ENCODE measurements at places on chromosomes 6 and 20. TPM values are rescaled to one million over a fixed set of nuclear protein-coding genes. Genes with fewer than 3 reads are reported as not detected.

- no peak for DNase-seq
Measured at GRCh38 chr6:77415706-77416105, 47.6 kb downstream of the HTR1B start.

Gene PI16
- total RNA-seq: 0.30 TPM

Gene SIM1
- total RNA-seq: not detected

DNA sequence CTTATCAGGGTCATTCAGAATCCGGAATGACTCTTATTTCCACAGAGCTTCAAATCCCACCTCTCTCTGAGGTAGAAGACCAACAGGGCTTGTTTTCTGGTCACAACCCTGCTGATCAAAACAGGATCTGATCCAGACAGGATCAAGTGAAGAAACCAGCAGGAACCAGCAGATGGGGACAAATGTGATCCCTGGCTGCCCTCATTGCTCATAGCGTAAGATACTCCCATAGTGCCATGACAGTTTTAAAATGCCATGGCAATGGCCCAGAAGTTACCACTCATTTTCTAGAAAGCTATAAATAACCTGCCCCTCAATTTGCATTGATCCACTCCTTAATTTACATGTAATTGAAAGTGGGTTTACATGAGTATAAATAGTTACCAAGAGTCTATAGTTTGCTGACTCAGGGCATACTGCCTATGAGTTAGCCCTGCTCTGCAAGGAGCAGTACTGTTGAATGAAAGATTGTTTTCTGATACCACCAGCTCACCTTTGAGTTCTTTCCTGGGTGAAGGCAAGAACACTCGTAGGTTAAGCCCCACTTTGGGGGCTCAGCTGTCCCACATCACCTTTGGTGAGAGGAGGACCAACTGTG is 6.2 kb upstream of the ZNF334 start:
- DNase-seq: no peak

Gene APOBEC2
- not detected for total RNA-seq

DNA sequence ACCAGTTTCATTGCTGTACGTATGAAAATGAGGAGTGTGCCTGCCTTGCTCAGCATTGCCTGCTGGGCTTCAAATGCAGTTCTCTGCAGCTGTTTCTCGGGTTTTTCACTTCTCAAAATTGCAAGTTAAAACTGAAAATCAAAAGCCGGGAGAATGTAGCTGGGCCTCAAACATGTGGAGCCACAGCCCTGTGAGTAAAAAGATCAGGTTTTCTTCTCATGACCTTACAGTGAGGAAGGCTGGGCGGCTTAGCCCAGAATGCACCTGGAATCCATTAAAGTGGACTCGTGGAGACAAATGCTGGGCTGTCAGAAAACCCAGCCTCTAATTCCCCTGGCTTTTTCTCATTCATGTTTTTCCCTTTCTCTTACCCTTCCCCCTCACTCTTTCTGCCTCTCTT is 34.4 kb downstream of the DSE start:
- peak; percentile 89 for DNase-seq

DNA sequence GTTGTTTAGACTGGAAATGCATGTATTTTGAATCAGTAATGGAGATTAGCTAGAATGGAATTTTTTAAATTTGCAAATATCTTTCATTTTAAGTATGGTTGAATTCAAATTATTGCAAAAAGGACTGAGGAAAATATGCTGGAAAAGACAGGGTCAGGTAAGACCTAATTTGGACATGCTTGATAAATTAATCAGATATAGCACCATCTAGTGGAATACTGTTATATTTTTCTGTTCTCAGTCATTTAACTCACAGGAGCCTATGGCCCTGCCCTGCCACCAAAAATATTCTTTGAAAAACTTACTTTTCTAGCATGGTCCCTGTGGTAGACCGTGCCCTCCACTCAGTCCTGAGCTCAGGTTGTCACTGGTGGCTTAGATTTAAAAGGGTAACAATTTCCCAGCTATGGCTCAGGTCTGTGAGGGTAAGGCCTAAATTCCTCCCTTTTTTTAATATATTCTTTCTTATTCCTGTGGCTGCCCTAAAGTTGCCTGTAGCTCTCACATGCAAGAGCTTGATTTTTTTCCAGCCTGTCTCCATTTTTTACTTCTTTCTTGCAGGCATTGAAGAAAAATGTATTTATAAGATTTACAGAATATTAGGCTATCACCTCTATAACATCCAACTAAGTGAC is 25.3 kb upstream of the KIAA1586 start:
- DNase-seq: peak; percentile 67

Gene TRIM10
- not detected for total RNA-seq

- no peak for DNase-seq
Measured at GRCh38 chr6:153208706-153209105, 77.6 kb upstream of the RGS17 start.

- peak; percentile 69 for DNase-seq
Measured at GRCh38 chr20:50169329-50169823, 15.9 kb upstream of the PEDS1 start.

- DNase-seq: no peak
Measured at GRCh38 chr6:3011592-3011991, 11.9 kb downstream of the NQO2 start.

DNA sequence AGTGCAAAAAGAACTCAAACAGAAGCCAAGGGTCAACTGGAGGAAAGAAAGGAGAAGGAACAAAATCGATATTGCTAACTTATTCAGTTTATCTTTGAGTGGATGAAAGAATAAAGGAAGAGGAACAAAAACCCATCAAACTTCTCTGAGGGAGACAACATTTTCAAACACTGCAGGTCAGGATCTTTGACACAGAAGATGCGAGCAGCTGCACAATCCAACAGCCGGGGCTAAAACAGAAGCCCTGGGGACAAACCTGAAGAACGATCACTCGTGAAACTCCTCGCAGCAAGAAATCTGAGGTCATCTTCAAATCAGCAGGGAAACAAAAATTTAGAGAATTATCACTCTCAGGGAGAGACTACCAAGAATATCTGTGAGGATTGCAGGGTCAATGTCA is 14.2 kb downstream of the SLC23A2 start:
- DNase-seq: peak; percentile 68

Gene SLC52A3
- not detected for total RNA-seq

DNA sequence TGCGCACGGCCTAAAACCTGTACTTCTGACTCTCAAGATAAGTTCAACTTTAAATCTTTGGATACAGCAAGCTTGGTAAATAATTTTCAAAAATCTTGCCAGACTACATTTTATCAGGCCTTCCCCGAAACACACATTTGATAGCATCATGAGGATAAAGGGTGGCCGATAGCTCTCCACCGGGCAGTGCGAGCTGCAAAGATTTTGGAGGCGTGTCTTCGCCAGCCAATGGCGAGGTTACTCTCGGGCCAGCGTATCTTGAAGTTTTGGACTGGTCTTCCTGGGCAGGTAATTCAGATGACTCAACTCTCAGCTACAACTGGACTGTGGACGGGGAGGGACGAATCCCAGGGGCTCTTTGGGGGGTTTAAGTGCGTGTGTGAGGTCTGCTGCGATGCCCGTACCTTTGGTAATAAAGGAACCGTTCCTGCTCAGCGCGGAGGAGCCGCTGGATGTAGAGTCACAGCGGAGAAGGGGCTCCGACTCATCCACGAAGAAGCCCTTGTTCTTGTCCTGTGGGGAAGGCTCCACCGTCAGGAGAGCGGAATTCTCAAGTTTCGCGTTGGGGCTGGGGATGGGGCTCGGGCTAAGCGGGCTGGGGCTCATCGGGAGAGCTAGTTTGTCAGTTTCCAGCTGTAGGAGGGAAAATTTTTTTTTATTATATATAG is 75.3 kb downstream of the TNFRSF21 start:
- no peak for DNase-seq

Gene EBF4
- 2.6 TPM for total RNA-seq

- DNase-seq: peak; percentile 74
Measured at GRCh38 chr6:27503436-27504030, 30.6 kb upstream of the ZNF184 start.

Gene PTGIS
- not detected for total RNA-seq

- DNase-seq: no peak
Measured at GRCh38 chr6:137852346-137852745, 14.7 kb upstream of the TNFAIP3 start.

Gene ANKEF1
- 4.7 TPM for total RNA-seq

Gene ADGRF4
- not detected for total RNA-seq

Gene TMEM14B
- total RNA-seq: 111 TPM

- DNase-seq: no peak
Measured at GRCh38 chr20:5687884-5688283, 62.3 kb upstream of the SHLD1 start.

DNA sequence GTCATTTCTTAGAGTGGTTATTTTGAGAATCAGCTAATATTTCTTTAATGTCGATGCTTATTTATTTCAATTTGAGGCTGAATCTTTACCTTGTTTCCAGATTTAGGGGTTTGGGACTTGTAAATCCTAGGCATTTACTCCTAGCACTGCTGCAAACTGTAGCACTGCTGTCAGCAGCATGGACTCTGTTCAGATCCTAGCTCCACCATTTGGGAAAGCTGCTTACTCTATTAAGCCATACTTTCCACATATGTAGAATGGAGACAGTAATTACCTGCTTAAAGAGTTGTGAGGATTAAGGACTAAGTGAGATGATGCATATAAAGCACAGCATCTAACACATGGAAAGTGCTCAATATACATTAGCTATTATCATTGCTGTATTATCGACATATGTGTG is 28.7 kb downstream of the TMEM242 start:
- no peak for DNase-seq

DNA sequence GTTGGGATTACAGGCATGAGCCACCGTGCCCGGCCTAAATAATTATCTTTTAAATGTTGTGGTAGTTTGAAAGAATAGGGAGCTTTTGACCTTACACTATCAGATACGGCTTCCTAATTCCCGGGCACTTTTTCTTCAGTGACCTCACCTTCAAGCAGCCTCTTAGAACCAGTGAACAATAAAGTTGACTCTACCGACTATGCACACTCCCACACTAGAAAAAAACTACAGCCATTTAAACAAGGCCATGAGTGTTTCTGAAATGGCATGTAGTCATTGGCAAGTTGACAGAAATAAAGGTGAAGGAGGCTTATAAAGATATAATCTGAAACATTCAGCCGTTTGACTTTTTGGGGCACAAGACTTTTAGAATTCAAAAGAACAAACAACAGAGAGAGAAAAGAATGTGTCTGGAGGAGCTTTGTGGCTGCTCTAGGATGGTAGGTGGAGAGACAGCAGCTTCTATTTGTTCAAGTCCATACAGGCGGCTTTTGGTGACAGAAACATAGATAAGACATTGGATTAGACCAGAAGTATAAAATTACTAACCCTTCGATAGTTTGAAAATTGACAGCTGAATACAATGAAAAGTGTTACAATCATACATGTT is 75.2 kb downstream of the GJA1 start:
- DNase-seq: no peak

DNA sequence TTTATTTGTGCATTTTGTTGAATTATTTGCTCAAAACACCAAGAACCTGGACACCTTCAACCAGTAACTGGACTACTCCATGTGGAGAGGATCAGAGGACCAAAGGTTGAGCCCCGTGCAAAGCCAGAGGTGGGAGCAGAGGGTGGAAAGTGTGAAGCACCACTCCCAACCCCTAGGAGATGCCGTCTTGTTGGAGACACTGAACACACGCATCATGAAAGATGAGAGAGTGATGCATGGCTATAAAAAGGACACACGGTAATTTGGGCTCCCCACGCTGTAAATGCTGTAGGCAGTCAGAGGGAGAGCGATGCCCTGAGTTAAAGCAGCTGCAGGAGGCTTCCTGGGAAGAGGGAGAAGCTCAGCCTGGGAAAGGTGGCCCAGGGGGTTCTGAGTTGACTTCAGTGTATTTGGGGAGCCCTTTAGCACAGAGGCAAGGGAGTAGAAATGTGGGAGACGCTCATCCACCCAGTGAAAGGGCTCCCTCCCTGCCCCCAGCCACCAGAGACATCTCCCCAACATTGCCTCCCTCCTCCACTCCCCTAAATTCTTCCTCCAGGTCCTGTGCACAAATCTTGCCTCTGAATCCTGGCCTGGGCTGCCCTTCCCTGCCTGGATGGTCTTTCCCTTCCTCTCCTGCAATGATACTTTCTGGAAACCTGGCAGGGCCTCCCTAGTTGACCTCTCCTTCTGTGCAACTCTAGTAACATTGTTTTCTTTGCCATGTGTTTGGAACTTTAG is 55.8 kb upstream of the IYD start:
- no peak for DNase-seq

Gene OOEP
- not detected for total RNA-seq

- DNase-seq: no peak
Measured at GRCh38 chr6:156654919-156655918, 122.0 kb upstream of the ARID1B start.

GRCh38 chr20:63342561-63343459 is 18.3 kb downstream of the CHRNA4 start:
- no peak for DNase-seq

DNA sequence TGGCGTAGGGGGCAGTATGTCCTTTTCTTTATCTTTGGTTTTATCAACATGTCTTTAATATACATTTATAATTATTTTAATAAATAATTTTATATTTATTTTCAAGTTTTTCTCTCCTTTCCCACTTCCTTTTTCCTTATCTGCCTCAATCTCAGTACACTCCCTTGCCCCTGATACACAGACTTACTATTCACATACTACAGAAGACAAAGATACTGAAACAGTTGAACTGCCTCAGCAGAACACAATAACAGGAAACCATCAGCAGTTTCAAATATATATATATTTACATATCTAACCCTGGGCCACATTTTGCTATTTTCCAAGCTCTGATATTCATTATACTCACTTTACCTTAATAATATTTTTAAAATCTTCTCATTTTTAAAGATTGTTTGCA is 19.8 kb downstream of the IBTK start:
- DNase-seq: peak; percentile 59

Gene PSORS1C1
- total RNA-seq: not detected

Gene MOG
- total RNA-seq: not detected

Gene KCNB1
- not detected for total RNA-seq

DNA sequence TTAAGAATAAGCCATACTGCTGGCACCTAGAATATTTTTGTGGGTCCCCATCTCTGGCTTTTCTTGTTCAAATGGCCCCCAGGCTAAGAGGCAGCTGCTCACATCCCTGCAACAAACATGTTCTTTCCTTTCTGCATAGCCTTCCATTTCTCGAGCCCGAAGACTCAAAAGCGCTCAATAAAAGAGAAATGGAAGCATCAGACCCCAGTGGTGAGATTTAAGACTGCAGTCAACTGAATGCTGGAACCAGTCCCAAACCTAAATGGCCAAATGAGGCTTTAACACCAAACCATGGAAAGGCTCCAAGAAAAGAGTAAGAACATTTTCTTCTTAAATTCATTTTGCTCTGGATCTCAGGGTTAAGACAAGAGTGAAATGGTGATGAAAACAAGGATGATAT is 122.1 kb upstream of the TRAF3IP2 start:
- no peak for DNase-seq

Gene TREML1
- total RNA-seq: not detected

DNA sequence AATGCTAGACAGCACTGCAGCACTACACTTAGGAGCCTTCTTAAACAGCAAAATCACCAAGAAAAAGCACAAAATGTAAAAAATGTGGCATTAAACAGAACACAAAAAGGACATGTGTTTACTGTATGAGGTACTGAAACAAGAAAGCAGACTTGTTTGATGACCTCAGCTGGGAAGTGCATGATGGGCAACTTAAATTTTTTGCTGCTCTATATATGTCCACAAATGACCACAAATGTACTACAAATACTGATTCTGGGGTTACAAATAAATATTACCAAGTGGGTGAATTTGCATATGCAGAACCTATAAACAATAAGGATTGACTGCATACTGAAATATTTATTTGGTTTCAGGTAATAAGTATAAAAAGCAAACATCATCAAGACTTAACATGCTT is 13.1 kb downstream of the RAB23 start:
- DNase-seq: no peak

GRCh38 chr6:150126641-150127291 is 16.1 kb upstream of the PPP1R14C start:
- no peak for DNase-seq

GRCh38 chr20:46237227-46237626 is 71.1 kb downstream of the CDH22 start:
- no peak for DNase-seq
